Activated CD8-positive, alpha-beta memory T cell treated with anti-CD3 and anti-CD28 coated beads for 1 hour (primary cell): ENCODE measurements at places on chromosomes 2 and 18.

GRCh38 chr18:78772360-78773302 lies 207.0 kb upstream of the SALL3 start:
- no peak for DNase-seq

DNA sequence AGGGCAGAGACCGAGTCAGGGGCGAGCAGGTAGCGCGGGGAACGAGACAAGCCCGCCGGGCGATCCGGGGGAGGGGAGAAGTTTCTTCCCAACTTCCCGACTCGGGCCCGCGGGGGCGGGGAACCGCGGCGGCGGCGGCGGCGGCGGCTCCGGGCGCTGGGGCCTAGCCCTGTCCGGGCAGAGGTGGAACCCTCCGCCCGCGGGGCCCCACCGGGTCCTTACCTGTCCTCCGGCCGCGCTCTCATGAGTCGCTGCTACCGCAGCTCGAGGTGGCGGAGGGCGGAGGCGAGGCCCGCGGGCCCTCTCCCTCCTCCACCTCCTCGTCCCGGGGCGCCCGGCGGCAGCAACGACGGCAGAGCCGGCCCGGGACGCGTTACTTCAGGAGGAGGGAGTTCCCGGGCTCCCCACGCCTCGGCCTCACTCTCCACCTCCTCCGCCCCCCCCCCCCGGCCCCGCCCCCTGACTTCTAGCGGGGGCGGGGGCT lies at the start of gene YES1:
YES1 (minus strand) TSS at position 351 of the 484 bp plus-strand sequence. CDS start 55,415 bp downstream, outside the sequence.
- peak; percentile 14 for DNase-seq

DNA sequence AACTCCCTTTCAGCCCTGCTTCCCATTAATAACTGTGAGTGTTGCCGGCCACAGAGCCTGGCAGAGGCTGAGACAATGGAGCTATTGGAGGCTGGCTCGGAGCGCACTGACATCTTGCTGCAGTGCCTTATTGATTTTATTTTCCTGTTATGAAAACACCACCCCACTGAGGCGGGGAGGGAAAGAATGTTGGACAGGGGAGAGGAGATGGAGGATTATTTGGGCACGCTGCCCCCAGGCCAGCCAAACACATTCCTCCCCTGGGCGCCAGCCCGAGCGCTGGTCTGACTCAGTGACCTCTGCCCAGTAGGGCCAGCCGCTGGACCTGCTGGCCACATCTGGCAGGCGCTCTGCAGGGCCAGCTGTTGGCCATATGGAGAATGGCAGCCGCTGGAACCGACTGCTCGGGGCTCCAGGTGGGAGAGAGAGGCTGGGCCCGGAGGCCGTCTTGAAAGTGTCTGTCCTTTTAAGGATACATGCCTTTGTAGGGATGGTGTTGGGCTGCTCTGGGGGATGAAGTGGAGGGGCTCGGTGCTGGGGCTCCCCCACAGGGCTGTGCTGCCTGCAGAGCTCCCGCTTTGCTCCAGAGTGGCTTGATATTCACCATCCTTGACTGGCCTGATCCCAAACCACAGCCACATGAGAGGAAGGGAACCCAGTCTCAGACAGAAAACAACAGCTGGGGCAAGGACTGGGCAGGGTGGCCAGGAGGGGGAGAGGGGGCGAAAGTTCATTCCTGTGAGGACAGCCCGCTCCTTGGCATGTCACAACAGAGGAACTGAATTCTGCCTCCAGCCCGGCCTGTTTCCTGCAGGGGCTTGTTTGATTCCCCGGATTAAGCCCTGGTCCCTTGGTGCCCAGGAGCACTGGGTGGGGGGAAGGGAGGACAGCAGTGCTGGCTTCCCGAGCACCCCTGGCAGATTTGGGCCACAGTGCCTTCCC lies 179.0 kb downstream of the KLHL29 start:
- no peak for DNase-seq

GRCh38 chr2:1988049-1988448 lies 243.7 kb upstream of the PXDN start:
- no peak for DNase-seq

- no peak for DNase-seq
Observed at GRCh38 chr18:58416704-58417683, 211.9 kb downstream of the ALPK2 start.

DNA sequence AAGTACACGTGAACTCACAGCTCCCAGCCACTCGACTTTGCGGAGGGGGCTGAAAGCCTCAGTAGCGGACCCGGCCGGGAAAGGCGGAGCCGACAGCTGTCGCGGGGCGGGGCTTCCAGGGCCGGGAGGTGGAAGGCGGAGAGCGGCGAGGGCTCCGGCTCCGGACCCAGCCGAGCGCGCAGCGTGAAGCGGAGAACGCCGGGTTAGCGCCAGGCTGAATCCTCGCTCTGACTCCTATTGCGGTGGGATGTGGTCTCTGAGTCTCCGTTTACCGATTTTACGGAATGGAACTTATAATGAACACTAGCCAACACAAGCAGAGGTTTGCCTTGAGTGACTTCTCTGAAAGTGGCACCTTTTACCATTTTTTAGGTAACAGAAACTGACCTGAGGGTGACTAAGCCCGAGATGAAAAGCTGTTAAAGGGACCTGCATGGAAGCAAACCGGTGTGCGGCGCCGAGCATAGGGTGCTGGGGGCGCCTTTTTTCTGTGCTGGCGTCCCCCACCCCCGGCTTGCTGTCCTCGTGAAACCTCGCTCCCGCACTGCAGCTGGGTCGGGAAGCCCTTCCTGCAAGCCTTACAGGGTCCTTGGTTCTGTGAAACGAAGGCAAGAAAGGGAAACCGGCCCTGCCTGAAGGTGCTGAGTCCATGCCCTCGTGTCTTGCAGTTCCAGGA lies 72.9 kb downstream of the EN1 start:
- DNase-seq = no peak

DNA sequence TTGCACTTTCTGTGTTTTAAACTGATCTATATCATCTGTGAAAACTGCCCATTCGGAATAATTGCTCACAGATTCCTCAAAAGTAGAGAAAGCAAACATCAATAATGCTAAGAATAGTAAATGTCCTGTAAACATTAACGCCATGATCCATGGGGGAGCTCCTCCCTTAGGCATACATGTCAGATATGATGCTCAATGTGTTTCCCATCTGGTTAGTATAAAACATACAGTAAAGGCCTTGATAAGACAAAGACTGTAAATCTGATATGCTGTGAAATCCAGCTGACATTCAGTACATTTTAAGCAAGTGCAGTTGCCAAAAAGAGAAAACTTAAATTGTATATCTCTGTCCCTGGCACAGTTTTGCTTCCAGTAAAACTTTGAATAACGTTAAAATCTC lies 2.1 kb downstream of the DSEL start:
- no peak for DNase-seq

DNA sequence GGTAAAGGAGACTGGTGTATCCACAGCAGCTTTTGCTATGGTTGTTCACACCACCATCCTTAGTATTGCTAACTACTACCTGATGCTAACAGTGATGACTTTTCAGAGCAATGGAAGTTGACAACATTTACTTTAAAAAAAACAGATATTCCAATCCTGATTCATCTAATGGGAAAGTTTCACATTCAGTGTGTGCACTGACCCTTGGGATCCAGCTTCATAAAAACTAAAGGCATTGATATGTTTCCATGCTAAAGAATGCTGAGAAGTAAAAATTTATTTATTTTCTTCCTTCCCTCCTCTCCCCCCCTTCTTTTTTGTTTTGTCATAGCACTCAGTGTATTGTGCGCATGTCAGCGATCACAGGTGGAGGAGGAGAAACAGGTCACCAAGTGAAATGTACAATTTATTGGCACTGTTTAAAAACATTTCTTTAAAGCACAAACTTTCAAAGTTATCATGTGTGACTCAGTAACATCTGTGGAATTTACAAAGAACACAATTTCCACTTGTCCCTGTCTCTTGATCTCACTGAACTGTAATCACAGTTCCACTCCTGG lies 229.9 kb downstream of the ALK start:
- no peak for DNase-seq

- no peak for DNase-seq
Observed at GRCh38 chr2:173571021-173571821, 216.5 kb downstream of the CDCA7 start.

- no peak for DNase-seq
Observed at GRCh38 chr18:63143330-63143771, 176.2 kb downstream of the BCL2 start.

GRCh38 chr18:40606996-40607395 lies 1348.0 kb upstream of the PIK3C3 start:
- DNase-seq = no peak

DNA sequence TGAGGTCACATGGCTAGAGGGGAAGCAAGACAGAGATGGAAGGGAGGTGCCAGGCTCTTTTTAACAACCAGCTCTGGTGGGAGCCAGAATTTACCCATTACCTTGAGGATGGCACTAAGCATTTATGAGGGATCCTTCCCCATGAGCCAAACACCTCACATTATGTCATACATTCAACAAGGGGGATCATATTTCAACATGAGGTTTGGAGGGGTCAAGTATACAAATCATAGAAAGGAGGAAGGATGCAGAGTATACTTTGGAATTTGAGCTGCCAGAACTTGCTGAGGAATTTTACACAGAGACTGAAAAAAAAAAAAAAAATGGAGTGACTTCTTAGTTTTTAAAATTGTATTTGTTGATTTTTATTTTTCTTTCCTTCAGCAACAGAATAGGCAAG lies 891.4 kb downstream of the CCDC85A start:
- no peak for DNase-seq

- DNase-seq = no peak
Observed at GRCh38 chr2:38146275-38146906, 70.4 kb upstream of the CYP1B1 start.

DNA sequence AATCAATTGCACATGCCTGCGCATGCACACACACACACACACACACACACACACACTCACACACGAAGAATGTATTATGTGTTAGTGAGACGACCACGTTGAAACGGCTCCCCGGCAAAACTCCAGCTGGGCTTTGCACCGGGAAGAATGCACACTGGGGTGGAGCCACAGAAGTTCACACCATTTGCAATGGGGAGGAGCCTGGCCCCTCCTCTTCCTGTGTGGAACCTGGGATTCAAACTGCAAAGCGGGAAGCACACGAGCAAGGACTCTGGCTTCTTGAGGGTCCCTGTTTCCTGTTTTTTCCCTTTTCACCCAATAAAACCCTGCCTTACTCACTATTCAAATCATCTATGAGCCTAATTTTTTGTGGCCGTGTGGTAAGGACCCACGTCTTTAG lies 304.0 kb upstream of the TMEFF2 start:
- no peak for DNase-seq

DNA sequence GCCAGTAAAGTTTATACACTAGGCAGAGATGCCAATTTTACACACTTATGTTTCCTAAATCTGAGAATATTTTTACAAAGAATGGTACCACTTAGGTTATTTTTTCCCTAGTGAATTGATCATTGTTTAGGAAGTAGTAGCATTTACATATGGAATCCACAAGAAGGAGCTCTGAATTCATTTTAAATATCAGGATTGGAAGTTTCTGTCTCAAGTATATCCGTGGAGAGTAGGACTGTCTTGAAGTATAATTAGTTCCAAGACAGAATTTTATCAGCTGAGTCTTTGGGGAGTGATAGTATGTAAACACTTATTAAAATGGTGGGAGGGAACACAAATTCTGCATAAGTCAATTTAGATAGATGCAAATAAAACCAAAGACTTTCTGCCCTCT lies 82.3 kb upstream of the FAM98A start:
- no peak for DNase-seq

DNA sequence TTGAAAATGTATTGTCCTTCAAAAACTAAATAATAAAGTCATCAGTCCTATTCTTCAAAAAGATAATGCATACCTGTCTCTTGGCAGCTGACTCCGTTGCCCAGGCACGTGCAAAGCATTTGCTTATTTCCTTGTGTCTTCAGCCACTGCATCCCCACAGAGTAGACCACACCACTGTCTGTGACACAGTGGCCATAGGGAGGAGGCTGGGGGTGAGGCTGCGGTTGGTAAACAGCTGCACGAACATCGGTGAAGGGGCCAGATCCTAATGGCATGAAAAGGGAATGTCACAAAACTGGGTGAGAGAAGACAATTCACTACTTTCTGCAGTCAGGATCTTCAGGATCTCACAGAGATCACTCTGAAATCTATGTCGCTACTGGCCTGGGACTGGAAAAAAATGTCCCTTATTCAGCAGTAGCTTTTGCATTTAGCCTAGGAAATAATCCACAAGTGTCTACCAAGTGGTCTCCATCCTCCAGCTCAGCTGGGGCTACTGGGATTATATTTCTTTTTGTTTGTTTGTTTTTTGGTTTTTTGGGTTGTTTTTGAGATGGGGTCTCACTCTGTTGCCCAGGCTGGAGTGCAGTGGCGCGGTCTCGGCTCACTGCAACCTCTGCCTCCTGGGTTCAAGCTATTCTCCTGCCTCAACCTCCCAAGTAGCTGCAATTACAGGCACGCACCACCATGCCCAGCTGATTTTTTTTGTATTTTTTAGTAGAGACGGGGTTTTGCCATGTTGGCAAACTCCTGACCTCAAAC lies 10.7 kb downstream of the FN1 start:
- DNase-seq = no peak

DNA sequence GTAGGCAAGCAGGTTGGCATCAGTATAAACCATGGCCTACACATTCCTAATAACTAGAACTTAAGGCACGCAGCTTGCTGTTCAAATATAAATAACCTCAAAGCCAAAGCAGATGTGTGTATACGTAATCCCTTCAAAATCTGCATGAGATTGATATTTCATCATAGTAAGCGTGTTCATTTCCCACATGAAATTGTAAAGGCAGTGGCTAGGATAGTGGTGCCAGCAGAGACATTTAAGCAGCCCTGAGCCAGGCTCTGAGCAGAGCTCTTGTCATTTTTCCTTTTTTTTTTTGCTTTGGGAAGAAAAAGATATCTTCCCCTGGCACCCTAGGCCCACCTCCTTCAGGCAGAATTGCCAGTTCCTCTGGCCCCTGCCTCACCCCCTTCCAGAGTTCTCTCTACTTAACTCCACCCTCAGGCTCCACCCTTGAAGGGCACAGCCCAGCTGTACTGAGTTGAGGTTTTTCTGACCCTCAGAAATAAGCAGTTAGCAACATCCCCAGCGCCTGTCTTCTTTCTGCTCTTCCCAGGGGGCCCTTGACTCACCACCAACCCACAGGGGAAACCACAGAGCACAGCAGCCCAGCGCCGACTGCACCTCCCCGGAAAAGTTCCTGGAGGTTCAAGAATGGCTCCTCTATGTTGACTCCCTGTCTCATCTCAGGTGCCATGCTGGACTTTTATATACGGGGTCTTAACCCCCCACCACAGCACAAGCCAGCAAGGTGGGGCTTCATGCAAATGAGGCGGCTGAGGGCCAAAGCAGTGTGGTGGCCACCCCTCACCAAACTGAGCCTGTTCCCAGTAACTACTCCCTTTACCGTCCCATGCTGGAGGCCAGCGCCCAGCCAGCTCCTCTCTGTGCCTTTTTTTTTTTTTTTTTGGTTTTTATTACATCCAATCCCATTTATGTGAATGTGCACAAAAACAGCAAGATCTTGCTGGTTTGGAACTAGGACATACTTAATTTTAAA lies 84.7 kb downstream of the EHD3 start:
- DNase-seq = peak; percentile 2

GRCh38 chr18:46497129-46497528 lies 159.9 kb downstream of the LOXHD1 start:
- no peak for DNase-seq

DNA sequence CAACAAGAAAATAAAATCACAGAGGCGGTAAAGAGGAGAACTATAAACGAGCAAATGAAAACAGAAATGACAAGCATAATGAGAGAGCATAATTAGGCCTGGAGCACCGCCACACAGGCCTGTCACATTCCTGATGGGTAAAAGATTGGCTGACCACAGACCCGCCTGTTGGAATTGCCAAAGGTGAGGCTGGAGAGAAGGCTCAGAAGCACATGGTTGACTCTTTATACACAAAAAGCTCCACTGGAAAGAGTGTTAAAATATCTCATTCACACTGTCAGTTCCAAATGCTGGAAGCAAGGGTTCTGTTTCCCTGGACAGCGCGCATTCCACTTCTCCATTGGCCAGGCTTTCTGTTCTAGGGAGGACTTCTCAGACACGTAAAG lies 5.9 kb upstream of the LGALSL start:
- DNase-seq = no peak
